ENCODE measurements at places on chromosomes 6 and 20.

GRCh38 chr6:168161371-168161750 is 82.3 kb upstream of the FRMD1 start:
- H3K27me3 ChIP-seq: no peaks in the 10 kb centered on the region
- no peaks in the 10 kb centered on the region for H3K36me3 ChIP-seq
- H3K4me1 ChIP-seq: no peaks in the 10 kb centered on the region
- no peak for DNase-seq
- no peak overlapping the region for H3K27ac ChIP-seq
- H3K4me3 ChIP-seq: no peak overlapping the region

DNA sequence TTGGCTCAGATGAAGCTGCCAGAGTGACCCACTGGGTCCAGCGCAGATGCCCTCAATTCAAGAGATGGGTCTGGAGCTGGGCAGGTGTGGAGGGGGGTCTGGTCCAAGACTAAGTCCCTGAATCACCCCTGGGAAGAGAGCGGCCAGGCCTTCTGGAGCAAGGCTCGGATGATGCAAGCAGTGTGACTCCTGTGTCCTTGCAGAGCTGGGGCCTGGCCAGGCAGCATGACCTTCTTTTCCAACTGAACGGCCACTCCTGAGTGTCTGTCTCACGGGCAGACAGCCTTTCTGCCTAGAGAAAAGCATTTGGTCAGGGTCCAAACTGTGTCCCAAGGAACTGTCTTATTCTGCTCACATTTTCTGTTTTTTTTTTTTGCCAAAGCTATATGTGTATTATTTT is 42.6 kb upstream of the FNDC1 start:
- H3K4me3 ChIP-seq: no peak overlapping the region
- no peak for DNase-seq
- no peaks in the 10 kb centered on the region for H3K27me3 ChIP-seq
- no peaks in the 10 kb centered on the region for H3K4me1 ChIP-seq

GRCh38 chr20:62339647-62340062 is 27.5 kb downstream of the LAMA5 start:
- no peaks in the 10 kb centered on the region for H3K27me3 ChIP-seq
- H3K4me3 ChIP-seq: no peak overlapping the region
- no peaks in the 10 kb centered on the region for H3K4me1 ChIP-seq
- DNase-seq: no peak

DNA sequence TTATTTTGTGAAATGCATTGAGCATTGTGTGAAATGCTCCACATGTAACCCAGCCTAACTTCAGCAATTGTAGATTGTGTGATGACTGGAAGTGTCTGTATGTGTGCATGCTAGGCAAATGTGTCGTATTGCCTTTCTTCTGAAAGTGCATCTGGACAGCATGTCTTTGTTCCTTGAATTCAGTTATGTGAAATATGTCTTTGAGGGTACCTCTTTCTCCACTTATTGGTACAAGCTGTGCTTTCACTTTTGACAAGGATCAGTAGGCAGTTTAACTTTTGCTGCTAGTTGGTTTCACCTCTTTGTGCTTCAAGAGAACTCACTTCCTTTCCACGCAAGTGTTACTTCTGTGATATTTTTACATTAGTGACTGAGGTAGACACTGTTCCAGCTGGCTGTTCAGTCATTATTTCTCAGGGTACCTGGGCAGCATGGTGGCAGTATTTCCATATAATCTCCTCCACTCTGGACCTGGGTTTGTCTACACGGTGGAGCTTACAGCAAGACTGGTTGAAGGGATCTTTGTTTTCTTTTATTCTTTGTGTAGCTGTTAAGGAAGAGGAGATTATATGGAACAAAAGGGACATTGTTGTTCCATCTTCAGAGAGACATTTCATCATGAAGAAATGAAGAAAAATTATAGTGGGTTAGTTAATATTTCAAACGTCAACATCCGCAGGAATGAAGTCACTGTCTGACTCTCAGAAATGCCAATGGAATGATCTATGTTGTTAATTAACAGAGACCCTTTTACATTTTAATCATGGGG is 175.4 kb downstream of the UTRN start:
- no peak for DNase-seq
- peaks cover 5% of the 10 kb centered on the region for H3K36me3 ChIP-seq
- H3K27me3 ChIP-seq: no peaks in the 10 kb centered on the region
- no peaks in the 10 kb centered on the region for H3K4me1 ChIP-seq

DNA sequence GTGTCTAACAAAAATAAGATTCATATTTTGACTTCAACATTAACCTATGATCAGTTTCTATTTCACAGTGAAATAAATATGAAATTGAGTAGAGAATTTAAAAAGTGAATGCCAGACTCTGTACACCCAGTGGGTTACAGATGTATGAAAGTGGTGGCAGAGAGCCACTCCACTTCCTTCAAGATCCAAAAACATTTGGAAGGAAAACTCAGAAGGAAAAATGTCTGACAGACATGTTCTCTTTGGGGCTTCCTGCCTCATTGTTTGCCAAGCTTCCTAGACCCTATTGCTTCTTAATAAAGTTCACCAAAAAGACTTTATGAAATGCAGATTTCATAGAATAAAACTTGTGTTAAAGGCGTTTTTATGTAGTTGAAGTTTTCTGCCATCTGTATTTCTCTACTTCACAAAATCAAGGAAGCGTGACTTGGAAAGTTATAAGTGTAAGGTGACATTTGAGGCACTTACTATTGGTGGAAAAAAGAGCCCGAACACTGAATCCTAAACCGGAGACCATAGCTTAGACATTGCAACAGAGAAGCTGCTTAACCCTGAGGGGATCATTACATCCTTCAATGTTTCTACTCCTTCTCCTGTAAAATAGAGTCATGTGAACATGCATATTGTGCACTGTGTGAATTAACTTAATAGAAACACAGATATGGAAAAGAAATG is 12.8 kb downstream of the HMGCLL1 start:
- no peak overlapping the region for H3K27ac ChIP-seq
- DNase-seq: no peak
- H3K27me3 ChIP-seq: no peaks in the 10 kb centered on the region
- H3K4me3 ChIP-seq: no peak overlapping the region
- no peaks in the 10 kb centered on the region for H3K36me3 ChIP-seq
- no peaks in the 10 kb centered on the region for H3K4me1 ChIP-seq

DNA sequence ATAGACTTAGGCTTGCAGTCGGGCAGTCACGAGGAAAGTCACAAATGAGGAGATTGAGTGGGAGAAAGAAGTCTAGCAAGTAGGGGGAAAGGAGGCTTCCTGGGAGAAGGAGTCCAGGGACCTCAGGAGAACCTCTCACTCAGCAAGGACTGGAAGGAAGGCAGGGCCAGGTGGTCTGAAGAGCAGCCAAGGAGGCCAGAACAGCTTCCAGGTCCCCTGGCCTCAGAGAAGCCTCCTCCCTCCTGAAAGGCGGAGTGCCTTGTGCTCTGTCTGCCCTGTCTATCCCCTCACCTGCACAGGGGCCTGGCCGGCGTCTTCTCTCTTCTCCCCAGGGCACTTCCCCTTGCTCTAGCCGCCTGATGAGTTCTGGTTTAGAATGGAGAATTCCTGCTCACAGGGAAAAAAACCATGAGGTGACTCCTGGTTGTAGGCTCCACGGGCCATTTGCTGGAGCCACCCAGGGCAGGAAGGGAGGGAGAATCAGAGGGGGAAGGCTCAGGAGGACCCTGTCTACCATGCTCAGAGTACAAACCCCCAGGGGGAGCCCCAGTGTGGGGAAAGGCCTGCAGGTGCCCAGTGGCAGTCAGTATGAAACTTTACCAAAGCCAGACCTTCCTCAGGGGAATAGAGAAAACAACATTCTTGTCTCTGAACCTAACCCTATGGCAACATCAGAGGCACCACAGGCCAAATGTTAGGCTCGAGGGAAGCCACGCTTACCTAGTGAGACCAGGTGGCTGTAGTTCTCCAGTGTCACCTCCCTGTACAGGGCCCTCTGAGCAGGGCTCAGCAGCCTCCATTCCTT is 11.2 kb downstream of the ZNF337 start:
- H3K4me1 ChIP-seq: no peaks in the 10 kb centered on the region
- no peaks in the 10 kb centered on the region for H3K27me3 ChIP-seq
- peaks cover 2% of the 10 kb centered on the region for H3K36me3 ChIP-seq

- DNase-seq: no peak
- H3K4me1 ChIP-seq: no peaks in the 10 kb centered on the region
Measured at GRCh38 chr6:1336246-1336843, 24.4 kb downstream of the FOXQ1 start.

GRCh38 chr6:138004430-138005287 is 102.6 kb downstream of the PERP start:
- DNase-seq: no peak
- H3K4me1 ChIP-seq: no peaks in the 10 kb centered on the region
- H3K36me3 ChIP-seq: no peaks in the 10 kb centered on the region
- no peak overlapping the region for H3K27ac ChIP-seq

DNA sequence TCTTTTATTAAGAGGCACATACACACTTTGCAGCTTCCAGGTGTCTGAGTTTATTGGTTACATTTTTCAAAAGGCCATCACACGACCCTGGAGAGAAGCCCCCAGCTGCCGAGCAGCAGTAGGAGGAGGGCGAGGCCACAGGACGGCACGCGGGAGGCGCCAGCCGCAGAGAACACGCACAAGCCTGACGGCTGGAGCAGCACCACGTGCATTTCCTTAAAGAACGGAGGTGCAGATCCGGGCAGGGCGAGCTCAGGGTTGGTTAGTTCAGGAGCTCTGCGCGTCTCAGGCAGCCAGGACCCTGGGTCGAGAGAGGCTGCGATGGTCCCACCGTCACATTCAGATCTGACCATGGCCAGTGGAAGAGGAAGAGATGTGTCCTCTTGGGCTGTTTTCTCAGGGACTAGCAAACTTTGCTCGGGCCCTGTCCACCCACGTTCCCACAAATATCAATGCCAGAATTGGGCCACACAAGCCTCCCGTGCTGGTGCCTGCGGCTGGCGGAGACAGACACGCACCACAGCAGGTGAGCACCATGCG is 121.4 kb upstream of the AFDN start:
- no peaks in the 10 kb centered on the region for H3K4me1 ChIP-seq
- no peaks in the 10 kb centered on the region for H3K27me3 ChIP-seq
- DNase-seq: no peak
- no peak overlapping the region for H3K4me3 ChIP-seq
- H3K36me3 ChIP-seq: no peaks in the 10 kb centered on the region

GRCh38 chr6:135630789-135631376 is 133.3 kb upstream of the AHI1 start:
- no peaks in the 10 kb centered on the region for H3K36me3 ChIP-seq
- H3K27me3 ChIP-seq: no peaks in the 10 kb centered on the region
- H3K27ac ChIP-seq: no peak overlapping the region
- DNase-seq: no peak
- H3K4me3 ChIP-seq: no peak overlapping the region

DNA sequence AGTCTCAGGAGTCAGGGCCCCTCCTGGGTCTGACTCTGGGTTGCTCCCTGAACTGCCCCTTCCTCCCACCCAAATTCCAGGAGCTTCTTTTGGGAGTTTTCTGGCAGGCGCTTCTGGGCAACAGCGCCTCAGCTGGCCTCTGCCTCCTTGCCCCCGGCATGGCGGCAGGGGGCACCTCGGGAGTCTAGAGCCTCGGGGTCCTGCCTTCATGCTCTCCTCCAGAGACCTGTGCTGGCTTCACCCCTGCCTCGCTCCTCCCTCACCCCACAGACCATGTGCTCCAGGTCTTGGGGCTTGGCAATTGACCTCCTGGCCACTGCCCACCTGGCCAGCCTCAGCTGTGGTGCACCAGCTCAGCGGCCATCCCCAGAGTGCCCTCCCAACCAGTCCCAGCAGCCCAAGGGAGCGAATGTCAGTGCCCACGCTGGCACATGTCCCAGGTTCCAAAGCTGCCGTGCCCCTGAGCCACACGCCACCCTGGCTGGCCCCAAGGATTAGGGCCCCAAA is 43.4 kb downstream of the SRC start:
- DNase-seq: no peak
- no peak overlapping the region for H3K27ac ChIP-seq

- no peak for DNase-seq
- no peaks in the 10 kb centered on the region for H3K4me1 ChIP-seq
- no peaks in the 10 kb centered on the region for H3K27me3 ChIP-seq
- H3K27ac ChIP-seq: no peak overlapping the region
- H3K4me3 ChIP-seq: no peak overlapping the region
Measured at GRCh38 chr6:142235791-142236190, 66.0 kb upstream of the ADGRG6 start.

DNA sequence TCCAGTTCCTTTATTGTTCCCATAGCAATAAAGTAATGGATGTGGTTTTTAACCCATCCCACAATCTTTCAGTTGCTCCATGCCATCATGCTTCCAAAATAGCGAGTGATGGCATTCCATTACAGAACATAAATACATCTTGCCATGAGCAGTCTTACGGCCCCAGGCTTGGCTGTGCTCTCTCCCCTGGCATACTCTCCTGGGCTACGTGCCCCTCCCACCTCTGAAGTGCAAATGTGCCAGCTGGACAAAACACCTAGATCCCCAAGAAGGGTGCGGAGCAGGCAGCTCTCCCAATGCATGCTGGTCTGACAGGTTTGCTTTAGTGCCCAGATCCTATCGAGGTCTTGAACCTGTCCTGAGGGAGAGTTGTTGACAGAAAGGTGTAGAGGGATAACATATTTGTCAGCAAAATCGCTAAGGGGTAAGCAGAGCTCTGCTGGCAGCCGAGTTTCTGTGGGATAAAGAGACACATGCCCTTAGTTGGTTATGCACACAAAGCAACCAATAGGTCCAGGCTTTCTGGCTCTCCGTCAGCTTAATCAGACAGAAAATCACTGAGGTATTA is 43.9 kb upstream of the PAX1 start:
- H3K27me3 ChIP-seq: peaks cover 2% of the 10 kb centered on the region
- H3K4me1 ChIP-seq: no peaks in the 10 kb centered on the region
- DNase-seq: no peak
- H3K36me3 ChIP-seq: no peaks in the 10 kb centered on the region

DNA sequence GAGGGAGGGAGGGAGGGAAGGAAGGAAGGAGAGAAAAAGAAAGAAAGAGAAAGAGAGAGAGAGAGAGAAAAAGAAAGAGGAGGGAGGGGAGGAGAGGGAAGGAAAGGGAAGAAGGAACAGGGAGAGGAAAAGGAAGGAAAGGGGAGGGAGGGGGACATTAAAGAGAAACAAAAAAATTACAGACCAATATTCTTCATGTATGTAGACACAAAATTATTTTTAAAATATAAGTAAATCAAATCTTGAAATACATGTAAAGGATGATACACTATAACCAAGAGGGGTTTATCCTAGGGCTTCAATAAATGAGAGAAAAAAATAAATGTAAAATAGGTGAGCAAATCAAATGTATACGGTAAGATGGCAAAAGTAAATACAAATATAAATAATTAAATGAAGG is 71.2 kb upstream of the TMEM244 start:
- no peaks in the 10 kb centered on the region for H3K4me1 ChIP-seq
- H3K27ac ChIP-seq: no peak overlapping the region
- H3K27me3 ChIP-seq: no peaks in the 10 kb centered on the region
- no peak overlapping the region for H3K4me3 ChIP-seq
